ENCODE measurements at places on chromosomes 13 and 19.
A peak's percentile ranks its signal among the peaks of the same experiment; 100 is the strongest.

DNA sequence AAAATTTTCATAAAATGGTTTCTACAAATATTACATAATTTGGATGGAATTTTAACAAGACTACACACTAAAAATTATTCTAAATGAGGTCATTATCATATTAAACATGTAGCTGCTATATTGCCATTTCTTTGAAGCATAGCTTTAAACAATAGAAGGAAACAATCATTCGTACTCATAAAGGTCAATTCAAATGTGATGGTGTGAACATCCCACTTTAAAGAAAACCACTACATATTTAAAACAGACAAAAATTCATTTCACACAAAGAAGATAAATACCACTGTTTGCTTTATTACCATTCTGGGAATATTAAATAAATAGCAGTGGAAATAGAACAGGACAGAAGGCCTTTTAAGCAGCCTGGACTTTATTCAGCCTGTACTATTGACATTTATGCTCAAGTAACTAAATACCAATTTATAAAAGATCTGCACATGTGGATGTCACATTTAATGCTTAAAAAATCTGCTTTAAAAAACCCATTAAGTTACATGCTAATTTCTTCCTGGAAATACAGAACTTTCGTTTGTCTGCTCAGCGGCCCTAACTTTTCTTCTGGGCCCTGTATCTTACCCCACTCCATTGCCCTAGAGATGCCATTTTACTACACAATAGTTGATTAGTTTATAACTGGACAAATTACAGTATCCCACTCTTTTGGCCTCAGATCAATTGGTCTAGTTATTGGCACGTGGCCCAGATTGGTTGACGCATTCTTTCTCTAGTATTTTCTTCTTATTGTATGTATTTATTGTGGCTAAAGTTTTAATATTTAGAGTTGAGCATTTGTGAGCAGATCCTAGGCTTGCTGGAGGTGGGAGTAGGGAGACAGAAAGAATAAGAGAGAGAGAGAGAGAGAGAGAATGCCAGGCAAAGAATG is 215.1 kb upstream of the SPRY2 start:
- DNase-seq, result no peak

- no peak for DNase-seq
Observed at GRCh38 chr13:46121033-46121432, 16.2 kb upstream of the CPB2 start.

DNA sequence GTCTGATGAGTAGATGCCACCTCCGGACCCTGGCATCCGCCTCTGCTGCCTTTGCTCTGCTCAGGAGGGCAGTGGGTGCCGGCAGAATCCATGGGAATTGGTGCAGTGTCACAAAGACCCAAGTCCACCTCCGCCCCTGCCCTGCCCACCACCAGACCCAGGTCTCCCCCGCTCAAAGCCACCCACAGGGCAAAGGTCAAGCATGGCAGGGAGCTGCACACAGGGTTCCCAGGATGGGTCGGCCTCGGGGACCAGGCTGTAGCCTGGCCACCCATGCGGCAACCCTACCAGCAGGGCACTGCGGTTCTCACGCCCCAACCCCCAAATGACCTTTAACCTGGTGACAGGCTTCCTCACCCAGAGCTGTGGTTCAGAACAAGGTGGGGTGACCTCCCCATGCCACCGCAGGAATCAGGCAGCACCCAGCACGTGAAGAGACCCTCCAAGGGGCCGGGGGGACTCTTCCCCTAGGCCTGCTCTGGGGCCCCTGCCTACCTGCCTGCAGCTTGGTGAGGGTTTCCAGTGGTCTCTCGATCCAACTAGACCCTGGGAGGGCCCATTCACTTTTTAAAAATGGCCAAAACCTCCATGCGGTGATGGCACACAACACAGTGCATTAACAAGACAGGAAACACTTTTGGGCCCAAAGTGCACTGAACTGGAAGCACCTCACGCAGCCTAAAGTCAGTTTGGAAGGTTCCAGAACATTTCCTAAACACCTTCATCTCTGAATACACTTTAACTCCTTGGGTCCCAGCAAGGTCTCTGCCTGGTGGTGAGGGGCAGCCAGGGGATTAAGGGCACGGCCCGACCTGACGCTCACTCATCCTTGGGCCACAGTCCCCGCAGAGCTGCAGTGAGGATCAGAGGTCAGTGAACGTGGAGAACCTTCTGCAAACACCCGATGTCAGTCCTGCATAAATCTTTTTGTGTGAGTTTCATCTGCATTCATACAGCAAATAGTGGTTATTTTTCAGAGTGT is 11.0 kb downstream of the GAS6 start:
- DNase-seq, result no peak

DNA sequence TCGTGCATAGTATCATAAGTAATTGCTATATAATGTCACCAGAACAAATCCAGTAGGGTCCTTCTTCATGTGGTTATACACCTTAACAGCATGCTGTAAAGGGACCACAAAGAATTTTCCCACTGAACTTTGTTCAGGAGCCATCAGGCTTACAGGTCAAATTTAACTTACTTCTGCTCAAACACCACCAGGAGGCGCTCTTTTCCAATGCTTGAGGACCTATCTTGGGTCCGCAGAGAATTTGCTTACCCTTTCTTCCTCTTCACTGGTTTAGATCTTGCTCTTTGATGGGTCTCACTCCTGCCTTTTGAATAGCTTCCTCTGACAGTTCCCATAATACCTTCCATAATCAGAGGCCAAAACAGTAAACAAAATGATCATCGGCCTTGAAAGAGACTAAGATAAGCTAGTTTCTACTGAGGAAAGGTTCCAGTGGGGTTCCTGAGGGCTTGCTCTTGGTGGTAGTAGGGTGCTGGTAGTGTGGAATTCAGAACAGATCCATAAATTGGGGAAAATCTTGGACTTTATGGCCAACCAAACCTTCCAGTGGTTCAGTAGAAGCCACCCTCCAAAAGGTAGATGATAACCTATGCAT is 37.4 kb downstream of the SCGB2B2 start:
- peak; percentile 5 for DNase-seq

DNA sequence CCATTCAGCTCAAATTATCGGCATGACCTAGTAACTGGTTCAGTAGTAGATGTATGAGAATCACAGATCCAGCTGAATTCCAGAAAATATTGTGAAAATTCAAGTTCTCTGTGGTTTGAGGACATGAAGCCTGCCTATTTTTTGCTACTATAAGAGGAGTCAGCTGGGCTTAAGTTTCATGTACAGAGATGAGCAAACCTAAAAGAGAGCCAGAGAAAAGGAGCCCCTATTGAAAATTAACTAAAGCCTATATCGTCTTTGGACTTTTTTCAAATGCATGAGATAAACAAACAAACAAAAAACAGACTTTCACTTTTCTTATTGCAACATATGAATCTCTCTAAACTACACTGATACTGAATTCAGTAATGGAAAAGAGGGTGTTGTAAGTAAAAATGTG is 106.8 kb upstream of the SPRY2 start:
- no peak for DNase-seq

GRCh38 chr19:12715929-12716328 is 7.8 kb downstream of the TNPO2 start:
- DNase-seq, result no peak

- DNase-seq, result no peak
Observed at GRCh38 chr19:46402725-46403124, 10.6 kb downstream of the CCDC8 start.

GRCh38 chr19:19217099-19217498 is 5.3 kb downstream of the NCAN start:
- DNase-seq, result no peak

DNA sequence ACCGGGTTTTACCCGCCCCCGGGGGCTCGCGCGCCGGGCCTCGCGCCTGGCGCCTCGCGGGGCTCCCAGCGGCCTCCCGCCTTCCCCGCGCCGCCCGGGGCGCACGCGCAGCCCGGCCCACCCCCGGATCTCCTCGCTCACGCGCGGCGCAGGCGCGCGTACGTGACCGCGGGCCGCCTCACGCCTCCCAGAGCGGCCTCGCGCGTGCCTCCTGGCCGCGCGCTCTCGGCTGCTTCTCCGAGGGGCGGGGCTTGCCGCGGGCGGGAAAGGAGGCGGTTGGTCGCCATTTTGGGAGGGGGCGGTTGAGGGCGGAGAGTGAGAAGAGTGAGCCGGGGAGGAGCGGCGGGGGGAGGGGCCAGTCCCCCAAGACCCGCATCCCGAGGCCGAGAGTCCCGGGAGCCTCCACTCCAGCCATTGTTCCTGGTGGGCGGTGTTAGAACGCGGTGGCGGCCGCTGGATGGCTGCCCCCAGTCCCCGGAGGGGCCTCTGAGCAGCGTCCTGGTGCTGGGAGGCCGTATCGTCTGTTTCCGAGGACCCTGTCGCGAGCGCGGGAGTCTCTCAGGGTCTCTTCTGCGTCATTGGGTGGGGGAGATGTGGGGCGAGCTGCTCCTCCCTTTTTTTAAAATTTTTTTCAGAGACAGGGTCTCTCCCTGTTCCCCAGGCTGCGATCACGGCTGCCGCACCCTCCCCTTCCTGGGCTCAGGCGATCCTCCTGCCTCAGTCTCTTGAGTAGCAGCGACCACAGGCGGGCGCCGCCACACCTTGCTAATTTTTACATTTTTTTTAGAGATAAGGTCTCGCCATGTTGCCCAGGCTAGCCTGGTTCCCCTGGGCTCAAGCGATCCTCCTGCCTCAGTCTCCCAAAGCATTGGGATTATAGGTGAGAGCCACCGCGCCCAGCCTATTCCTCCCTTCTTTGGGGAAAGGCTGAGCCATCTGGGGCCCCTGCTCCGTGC is at the start of gene ZNF541:
Gene ZNF541 (minus strand): TSS at position 78 of the 956 bp plus-strand sequence. CDS start 17,292 bp downstream, outside the sequence.
- no peak for DNase-seq

- DNase-seq, result no peak
Observed at GRCh38 chr13:76954538-76954937, 6.2 kb downstream of the ACOD1 start.

Data from GM04503 (cell line).